ENCODE measurements at places on chromosomes 3 and 15.

DNA sequence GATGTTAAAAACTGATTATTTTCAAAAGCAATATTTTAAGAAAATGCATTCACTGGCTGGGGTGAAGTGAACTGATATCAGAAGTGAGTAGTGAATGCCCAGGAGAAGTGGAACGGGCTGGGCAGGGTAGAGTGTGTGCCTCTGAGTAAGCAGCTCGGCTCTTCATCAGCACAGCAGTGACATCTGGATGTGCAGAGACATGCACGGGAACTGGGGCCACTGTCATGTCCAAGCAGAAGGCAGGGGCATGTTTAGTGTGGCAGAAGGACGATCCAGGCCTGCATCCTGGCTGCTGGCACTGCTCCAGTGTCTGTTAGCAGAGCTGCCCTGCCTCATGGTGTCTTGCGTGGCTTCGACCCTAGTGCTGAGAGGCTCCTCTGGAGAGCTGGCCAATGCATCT is 305.6 kb upstream of the LRRFIP2 start:
- DNase-seq: no peak

DNA sequence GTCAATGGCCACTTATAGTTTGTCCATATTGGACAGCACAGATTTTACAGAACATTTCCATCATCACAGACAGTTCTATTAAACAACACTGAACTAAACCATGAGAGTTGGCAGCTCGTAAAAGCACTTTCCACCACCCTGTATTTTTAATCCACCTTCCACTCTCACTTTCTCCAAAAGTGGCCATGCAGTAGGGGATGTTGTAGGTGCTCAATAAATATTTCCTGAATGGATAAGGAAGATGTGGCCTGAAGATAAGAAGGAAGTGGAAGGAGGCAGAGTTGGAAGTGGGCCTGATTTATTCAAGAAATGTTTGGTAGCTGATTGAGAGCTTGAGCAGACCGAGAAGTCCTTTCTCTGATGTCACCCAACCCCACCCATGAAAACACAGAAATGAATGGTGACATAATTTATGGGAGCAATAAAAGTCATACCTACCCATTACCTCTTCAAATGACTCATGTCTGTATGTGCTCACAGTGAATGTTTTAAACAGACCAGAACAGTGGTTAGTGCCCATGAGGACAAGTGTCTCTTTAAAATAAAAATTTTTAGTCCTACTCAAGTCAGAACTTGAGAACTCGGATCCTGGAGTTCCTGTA is 39.6 kb upstream of the CTNNB1 start:
- peak; percentile 90 for DNase-seq

GRCh38 chr3:190542846-190543245 is 29.0 kb downstream of the IL1RAP start:
- no peak for DNase-seq

- no peak for DNase-seq
Observed at GRCh38 chr15:90402767-90403166, 14.7 kb downstream of the IQGAP1 start.

DNA sequence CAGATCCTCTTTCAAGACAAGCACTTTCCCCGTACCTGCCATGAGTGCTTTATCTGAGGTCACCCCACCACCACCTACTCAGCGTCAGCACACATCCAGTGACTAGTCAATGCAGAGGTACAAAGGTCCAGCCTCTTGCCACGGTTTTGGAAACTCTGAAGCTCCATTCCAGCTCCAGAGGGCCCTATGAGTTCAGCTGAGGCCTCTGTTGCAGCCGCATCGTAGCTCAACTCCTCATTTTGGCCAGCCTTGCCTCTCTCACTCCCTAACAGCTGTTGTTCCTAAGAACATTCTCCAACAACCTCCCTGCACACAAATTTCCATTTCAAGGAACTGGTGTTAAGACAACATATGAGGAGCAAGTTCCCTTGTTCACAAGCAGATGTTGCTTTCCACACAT is 405.1 kb upstream of the PROK2 start:
- no peak for DNase-seq

DNA sequence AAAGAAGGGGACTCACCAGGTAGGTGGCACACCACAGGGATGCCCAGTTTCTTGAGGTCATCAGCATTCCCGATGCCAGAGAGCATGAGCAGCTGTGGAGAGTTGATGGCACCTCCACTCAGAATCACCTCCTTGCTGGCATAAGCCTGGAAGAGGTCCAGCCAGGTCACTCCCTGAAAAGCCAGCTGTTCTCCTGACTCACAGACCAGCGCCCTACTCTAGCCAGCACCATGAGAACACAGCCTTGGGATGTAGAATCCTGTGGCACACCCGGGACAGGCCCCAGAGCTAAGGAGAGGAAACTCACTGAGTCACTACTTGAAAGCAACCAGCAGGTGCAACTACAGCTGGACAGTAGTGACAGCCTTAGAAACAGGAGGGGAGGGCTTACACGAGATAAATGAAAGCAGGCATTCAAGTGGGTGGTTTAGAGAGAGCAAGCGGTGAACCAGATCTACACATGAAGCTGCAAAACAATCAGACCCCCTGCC is 24.5 kb downstream of the CHDH start:
- peak; percentile 87 for DNase-seq

- no peak for DNase-seq
Observed at GRCh38 chr3:35393901-35394799, 245.2 kb upstream of the ARPP21 start.

GRCh38 chr3:48245136-48245535 is 4.2 kb downstream of the ZNF589 start:
- DNase-seq: no peak

- peak; percentile 31 for DNase-seq
Observed at GRCh38 chr3:152241142-152242017, 27.3 kb upstream of the MBNL1 start.

- no peak for DNase-seq
Observed at GRCh38 chr3:17070161-17070959, 185.6 kb downstream of the PLCL2 start.

DNA sequence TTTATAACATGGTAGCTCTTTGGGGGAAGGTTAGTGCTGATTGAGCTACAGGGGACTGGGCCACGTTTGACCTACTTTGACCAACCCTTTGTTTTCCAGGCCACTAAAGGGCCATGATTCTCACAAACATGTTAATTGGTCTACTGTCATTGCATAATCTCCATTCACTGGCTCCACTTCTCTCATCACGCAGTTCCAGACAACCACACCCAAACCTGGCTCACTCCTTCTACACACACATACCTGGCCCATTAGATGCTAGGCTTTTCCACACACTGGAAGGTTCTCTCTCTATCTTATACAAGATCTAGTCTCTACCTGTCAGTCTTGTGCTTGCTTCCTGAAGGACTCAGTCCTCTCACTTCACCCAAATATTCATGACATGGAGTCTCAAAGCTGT is 15.9 kb downstream of the TGM5 start:
- peak; percentile 67 for DNase-seq

GRCh38 chr3:165696496-165696895 is 140.7 kb downstream of the BCHE start:
- no peak for DNase-seq

DNA sequence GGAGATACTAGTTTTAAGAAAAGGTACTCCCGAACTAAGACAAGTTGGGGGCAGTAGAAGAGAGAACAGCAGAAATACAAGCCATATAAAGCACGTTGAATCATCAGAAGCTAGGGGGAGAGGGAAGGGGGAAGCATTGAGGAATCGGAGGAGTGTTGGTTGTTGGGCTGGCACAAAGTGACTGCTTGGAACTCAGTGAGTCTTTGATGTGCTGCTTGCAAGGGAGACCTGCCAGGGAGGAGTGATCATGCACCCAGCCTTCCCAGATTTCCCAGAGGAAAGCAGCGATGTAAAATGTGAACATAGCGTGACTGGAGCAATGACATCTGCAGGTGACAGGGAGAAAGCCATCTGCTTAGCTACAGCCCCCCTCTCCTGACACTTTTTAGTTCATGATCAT is 192.4 kb upstream of the IL12A start:
- no peak for DNase-seq

GRCh38 chr3:78163379-78163778 is 1123.5 kb downstream of the ROBO2 start:
- no peak for DNase-seq

GRCh38 chr15:66923438-66923881 is 141.9 kb upstream of the SMAD3 start:
- DNase-seq: no peak

GRCh38 chr3:174907027-174907426 is 47.9 kb downstream of the NAALADL2 start:
- DNase-seq: no peak

- DNase-seq: peak; percentile 48
Observed at GRCh38 chr3:61682671-61683548, 121.5 kb downstream of the PTPRG start.

- DNase-seq: peak; percentile 82
Observed at GRCh38 chr15:32682569-32682968, 35.2 kb upstream of the GREM1 start.

GRCh38 chr15:89657686-89658200 is 2.5 kb upstream of the KIF7 start:
- no peak for DNase-seq

- DNase-seq: no peak
Observed at GRCh38 chr3:83649692-83650091, 1309.1 kb upstream of the CADM2 start.

GRCh38 chr3:193971966-193972365 is 164.0 kb upstream of the HES1 start:
- no peak for DNase-seq

DNA sequence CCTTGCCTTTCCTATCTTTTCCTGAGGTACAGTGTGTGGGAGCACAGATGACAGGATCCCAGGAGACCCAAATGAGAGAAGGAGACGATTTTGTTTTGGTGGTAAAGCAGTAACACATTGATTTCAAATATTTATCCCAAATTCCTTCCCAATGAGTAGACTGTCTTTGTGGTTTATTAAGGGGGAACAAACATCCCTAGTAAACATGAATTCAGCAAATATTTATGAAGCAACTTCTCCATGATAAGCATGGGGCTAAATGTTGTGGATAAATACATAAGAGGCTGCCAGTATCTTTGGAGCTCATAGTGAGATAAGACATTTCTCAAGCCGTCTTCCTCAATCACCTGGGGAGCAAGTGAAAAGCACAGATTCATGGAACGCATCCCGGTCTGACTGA is 460.8 kb upstream of the CFAP20DC start:
- DNase-seq: no peak

DNA sequence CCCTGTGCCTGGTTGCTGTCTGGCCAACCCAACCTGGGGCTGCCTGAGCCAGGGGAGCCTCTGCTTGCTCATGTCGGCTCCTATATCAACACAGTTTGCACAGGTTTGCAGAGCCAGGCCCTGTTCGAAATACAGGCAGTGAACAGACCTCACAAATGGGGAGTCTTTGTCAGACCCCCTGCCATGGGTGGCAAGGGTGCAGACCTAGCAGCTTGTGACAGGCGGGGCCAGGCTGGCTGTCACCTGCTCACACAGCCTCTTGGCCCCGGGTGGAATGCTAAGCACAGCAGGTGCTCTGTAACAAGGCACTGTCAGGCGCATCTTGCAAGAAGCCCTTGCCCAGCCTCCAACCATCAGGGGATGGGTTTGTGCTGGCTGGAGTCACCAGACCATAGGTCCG is 47.3 kb downstream of the BDH1 start:
- DNase-seq: no peak
